ENCODE measurements at places on chromosomes 11 and 22.

DNA sequence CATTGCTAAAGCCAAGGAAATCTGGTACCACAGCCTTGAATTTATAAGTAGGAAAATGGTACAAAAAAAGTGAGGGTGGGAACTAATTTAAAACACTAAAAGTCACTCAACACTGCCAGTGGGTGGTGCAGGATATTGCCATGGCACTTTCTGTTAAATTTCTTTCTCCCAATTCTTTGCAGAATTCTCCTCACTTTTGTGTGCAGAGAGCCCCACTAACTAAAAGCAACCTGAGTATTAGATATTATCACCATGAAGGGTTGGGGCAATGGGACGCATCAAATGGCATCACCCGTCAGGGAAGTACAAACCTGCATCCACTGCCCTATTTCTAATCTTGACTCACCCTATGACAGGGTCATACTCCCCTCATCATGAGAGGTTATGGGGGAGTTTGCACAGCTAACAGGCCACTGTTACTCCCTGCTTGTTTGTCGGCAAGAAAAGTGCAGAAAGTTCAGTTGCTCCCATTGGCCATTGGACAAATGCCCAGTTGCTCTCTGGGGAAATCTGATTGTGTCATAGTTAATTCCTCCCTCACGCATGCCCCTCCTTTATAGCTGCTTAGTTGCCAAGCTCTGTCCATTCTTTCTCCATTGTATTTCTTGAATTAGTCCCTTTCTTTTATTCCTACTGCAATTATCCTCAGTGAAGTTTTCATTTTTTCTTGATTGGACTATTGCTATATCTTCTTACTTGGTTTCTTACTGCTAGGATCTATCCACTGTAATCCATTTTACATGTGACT, 93.8 kb upstream of the BLID start:
- DNase-seq: no peak

DNA sequence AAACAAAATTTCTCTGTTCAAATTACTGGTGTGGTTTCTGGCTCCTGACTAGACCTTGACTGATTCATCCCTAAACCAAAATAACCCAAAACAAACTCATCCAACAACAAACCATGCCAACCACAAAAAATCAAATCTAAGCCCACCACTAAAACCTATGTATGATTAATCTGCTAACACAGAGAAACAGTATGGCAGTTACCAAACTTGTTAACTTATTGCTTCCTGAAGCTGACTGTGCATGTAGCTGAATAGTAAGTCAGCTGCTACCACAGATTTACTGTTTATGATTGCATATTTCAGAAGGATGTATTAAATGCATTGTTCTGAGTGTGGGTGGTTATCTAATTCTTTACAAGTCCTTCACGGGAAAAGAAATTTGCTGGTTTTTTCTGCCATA, 231.1 kb downstream of the SWAP70 start:
- DNase-seq: no peak

DNA sequence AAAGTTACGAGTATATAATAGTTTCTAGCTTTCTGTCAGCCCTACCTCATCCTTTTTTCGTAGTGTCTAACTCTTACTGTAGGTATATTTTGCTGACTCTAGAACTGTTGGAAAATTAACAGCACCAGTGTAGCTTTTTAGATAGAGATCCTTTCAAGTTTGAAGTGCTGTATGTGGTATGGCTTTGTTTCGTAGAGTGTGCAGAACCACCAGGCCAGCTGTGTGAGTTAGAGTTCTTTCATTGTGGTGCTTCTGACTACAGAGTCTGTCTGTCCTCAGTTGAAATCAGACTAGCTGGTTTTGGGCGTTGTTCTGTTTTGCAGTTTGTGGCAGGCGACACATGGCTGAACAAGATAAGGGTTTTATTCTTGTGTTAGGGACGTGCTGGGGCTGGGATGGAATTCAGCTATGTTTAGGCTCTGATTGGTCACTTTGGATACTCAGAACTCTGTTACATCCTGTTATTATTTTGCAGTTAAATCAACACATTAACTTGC, 3.2 kb downstream of the ARHGEF12 start:
- DNase-seq: no peak

- DNase-seq: no peak
Measured at GRCh38 chr11:119578521-119579191, 150.3 kb downstream of the NECTIN1 start.

- DNase-seq: no peak
Measured at GRCh38 chr22:29244785-29245625, 22.8 kb downstream of the RHBDD3 start.

DNA sequence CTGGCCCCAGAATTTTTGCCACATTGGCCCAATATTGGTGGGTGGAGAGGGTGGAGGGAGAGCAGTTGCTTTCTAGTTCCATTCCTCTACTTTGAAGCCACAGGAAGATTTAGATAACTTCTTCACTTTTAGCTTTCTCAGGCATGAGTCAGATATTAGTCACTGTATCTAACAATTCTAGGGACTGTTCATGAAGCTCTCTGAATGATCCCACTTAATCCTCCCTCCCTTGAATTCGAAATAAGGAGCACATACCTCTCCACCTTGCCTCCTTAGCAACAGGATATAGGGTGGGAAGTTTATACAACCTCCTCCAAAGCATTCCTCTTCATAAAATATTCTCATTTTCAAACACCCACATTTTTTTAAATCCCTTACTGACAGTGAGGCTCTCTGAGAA, 13.5 kb downstream of the FSHB start:
- DNase-seq: no peak

- no peak for DNase-seq
Measured at GRCh38 chr11:64915376-64915887, 1.6 kb downstream of the ATG2A start.

DNA sequence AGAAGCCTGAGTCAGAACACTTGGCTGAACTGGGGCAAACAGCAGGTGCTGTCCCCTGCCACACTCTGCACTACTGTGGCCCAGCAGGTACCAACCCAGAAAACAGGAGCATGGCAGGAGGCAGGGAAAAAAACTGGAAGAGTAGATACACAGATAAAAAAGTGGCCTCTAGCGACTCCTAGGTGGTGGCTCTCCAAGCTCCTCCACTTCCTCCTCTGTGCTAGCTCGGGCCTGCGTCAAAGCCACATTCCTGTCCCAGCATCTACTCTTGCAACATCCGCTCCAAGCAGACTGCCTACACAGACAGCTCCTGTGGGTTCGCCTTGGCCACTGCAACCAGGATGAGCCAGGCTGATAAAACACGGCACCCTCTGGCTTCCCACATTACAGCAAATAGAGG, 6.9 kb downstream of the OR8B12 start:
- no peak for DNase-seq

GRCh38 chr11:71268706-71269321, 16.4 kb upstream of the SHANK2 start:
- no peak for DNase-seq

DNA sequence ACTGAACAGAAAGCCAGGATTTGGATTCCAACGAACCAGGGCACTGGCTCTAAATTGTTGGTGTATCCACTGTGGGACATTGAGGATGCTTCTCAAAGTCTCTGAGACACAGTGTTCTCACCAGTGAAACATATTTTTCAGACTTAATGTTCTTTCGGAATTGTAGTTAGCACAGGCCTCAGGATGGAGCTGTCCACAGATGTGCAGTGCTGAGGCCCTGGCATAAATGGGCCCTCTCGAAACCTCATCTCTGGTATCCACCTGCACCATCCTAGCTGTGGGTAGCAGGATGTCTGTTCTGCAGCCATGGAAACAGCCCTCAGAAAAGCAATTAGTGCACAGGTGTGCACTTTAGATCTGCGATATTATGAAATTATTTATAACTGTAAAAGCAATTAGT, 656.8 kb downstream of the TBC1D22A start:
- DNase-seq: no peak

GRCh38 chr22:44625981-44626687, 75.9 kb upstream of the PRR5 start:
- DNase-seq: no peak

GRCh38 chr11:61034111-61034510, 62.6 kb downstream of the CD6 start:
- DNase-seq: no peak

DNA sequence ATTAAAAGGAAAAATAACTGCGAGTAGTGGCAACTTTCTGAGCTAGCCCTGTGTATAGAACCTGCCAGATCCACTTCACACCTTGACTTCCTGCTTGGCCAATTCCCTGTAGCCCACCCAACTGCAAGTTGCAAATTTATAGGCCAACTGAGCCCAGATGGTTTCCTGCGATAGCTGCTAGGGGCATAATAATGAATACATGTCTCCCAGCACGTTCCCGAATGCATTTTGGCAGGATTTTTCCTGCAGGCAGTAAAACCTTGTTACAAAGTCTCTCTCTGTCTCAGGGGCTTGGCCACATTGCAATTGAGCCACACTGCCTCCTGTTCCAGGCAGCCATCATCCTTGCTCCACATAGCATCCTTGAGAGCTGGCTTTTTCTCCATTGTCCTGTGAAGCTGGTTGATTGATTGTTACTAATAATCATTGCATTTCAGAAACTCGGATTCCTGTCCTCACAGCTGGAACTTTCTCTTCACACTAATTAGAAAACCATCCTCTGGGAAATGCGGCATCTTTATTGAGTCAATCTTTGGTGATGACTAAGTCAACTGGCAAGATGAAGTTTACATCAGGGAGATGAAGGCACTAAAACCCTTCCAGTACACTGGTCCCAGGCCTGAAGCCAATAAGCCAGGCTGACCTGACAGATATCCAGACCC, 18.6 kb upstream of the LMO2 start:
- DNase-seq: no peak

DNA sequence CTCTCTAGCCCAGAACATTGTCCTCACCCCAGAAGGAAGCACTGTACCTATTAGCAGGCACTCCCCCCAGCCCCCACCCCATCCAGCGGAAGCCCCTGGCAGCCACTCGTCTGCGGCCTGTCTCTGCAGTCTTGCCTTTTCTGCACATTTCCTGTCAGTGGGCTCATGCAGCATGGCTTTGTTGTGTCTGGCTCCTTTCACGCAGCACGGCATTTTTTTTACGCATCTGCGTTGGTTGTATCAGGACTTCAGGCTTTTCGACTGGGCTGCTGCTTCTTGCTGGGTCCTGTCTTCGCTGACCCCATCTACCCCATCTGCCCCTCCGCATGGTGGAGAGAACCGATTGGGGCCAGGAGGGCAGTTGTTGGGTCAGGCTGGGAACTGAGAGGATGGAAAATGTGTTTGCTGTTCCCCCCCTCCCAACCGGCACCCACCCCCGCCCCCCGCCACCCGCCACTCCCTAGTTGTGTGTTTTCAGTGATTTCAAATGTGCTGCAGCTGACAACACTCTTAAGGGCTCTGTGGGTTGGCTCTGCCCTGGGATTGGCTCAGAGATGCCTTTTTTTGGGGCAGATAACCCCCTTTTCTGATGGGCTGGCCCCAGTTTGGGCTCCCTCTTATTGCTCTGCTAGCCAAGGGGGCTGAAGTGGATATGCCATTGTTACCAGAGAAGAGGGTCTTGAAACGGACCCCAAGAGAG, 110.0 kb downstream of the KIAA1671 start:
- no peak for DNase-seq

DNA sequence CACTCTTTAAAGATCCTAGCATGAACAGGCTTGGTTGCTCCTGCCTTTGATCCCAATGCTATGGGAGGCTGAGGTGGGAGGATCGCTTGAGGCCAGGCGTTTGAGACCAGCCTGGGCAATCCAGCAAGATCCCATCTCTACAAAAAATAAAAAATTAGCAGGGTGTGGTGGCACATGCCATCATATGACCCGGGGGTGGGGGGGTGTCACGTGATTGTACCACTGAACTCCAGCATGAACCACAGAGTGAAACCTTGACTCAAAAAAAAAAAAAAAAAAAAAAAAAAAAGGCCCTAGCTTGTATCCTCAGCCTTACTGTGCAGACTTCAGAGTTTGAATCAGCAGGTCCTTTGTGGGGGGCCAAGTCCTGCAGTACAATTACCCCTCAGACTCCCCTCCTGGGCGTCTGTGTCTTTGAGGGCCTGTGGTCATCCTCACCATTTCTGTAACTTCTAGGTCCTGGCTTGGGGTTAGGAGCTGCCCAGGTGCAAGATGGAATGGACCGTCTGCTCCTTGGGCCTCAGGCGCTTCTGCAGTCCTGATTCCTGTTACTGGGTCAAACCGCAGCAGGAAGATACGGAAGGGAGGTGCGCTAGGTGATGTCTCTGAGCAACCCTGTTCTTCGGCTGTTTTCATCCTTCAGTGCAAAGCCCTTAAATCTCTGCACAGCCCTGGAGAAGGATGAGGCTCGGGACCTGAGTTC, 208.1 kb downstream of the CTTN start:
- no peak for DNase-seq

DNA sequence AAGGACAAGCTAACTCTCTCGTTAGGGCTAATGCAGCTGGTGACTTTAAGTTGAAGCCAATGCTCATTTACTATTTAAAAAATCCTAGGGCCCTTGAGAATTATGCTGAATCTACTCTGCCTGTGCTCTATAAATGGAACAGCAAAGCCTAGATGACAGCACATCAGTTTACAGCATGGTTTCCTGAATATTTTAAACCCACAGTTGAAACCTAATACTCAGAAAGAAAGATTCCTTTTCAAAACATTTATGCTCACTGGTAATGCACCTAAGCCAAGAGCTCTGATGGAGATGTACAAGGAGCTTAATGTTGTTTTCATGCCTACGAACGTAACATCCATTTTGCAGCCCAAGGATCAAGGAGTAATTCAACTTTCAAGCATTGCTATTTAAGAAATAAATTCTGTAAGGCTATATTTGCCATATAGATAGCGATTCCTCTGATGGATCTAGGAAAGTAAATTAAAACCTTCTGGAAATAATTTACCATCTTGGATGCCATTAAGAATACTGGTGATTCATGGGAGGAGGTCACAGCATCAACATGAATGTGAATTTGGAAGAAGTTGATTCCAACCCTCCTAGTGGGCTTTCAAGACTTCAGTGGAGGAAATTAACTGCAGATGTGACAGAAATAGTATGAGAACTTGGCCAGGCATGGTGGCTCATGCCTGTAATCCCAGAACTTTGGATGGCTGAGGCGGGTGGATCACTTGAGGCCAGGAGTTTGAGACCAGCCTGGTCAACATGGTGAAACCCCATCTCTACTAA, 14.5 kb downstream of the XNDC1N start:
- no peak for DNase-seq

DNA sequence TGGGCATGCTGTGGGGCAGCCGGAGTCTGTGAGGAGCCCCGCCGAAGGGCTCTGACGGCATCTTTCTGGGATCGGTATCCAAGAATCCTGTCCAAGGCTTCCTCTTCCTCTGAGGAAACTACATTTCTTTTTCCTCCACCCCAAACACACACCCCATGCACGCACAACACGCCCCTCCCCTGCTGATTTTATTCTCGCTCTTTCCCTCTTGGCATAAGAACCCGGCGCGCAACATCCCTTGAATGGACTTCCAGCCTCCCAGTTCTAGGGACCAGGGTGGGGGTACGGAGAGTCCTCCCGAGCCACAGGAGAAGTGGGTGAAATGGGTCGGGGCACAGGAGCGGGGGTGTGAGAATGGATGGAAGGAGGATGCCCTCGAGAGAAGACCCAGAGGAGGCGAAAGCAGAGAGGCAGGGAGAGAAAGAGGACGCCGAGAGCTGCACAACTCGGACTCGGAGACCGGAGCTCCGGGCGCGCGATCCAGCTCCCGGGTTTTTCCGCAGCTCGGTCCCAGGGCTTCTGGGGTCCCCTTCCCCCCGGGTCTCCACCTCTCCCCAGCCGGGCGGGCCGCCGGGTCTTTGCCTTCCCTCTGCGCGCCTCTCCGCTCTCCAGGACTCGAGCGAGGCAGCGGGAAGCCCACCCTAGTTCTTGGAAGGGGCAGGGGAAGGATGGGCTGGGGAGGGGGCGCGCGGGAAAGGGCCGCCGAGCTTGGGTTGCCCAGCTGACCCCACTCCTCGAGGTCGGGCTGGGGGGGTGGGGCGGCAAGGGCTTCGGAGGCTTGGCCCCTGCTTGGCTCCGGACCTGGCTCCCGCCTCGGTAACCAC, 1.5 kb upstream of the LARGE1 start:
- peak; percentile 90 for DNase-seq

GRCh38 chr11:80638296-80638695, 1197.5 kb upstream of the TENM4 start:
- DNase-seq: no peak

Data from chondrocyte (in vitro differentiated cells).